ENCODE measurements at places on chromosomes 6 and 20.

DNA sequence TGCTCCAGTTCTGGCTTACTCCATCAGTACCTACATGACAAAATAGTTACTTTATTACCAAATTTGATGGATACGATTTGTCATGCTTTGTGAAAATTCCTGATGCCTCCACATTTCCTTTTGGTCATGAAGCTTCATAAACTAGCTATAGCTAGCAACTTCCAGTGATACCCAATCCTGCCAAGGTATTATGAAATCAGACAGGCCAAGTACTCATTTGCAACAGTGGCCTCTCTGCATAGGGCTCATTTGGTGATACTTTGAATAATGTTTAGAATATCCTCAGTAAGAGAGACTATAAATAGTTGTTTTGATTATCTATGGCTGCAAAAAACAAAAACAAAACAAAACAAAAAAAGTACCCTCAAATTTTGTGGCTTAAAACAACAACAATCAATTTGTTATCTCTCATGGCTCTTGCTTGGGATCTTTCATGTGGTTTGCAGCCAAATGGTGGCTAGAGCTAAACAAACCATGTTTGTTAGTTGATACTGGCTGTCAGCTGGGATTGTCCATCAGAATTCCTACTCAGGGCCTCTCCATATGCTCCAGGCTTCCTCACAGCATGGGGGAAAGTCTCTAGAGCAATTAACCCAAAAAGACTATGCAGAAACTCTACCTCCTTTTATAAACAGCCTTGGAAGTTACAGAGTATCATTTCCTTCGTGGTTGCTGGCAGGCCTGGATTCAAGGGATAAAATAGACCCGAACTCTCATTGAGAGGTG, 10.1 kb upstream of the PRL start:
- DNase-seq, result no peak

- DNase-seq, result no peak
Observed at GRCh38 chr20:35264755-35265154, 13.2 kb downstream of the MMP24OS start.

- no peak for DNase-seq
Observed at GRCh38 chr20:37378420-37378784, 32.5 kb downstream of the SRC start.

- no peak for DNase-seq
Observed at GRCh38 chr6:87364602-87365252, 20.1 kb downstream of the C6orf163 start.

DNA sequence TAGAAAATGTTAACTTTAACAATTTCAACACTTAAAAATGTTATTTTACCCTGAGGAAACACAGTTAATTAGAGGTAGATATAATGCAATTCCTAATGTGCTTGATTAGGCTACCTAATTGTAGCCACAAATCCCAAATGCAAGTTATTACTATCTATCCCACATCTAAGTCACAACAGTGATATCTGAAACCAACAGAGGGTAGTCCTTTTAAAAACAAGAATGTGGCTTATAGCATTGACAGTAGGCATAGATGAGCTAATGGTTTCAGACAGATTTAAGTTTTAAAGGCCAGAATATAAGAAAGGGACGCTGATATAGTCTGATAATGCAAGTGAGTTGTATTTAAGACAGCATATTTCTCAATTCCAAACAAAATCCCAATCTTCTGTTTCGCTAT, 23.0 kb downstream of the PLN start:
- DNase-seq, result no peak

DNA sequence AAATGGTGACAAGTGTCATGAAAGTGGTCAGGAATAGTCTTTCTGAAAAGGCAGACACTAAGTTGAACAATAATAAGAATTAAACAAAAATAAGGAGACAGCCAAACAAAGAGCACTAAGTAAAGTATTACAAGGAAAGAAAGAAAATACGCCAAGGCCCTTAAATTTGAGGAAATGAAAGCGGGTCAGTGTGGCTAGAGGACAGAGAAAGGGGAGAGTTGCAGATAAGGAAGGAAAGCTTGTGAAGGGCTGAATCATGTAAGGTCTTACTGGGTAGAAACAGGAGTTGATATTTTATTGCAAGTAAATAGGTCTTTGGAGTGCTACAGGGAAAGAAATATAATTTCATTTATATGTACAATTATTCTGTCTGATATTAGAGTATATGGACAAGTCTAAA, 732.1 kb downstream of the EPHA7 start:
- DNase-seq, result no peak

- DNase-seq, result no peak
Observed at GRCh38 chr6:104050455-104050854, 809.3 kb downstream of the HACE1 start.

DNA sequence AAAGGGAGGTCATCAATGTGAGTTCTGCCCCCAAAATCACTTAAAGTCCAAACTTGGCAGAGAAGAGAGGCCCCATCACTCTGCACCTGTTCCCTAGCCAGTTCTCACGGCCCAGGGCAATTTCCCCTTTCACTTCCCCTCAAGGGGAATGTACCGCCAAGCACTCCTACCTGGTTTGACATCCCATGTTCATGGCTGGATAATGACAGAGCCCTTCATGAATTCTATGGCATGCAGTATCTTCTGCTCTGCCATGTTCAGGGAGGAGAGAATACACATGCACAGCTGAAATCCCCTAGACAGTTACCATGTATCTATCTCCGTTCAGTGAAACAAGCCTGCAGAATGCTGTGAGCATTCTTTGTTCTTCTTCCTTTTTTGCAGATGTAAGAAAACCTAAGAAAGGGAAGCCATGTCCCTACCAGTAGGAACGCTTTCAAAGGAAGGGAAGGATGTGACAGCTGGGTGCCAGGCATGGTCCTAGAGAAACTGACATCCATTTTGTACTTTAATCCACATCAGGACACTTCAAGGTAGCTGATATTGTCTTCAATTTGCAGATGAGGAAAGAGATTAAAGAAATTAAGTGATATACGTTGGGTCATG, 79.8 kb upstream of the ARID1B start:
- DNase-seq, result no peak

- DNase-seq, result no peak
Observed at GRCh38 chr6:142934106-142934505, 10.9 kb downstream of the HIVEP2 start.

DNA sequence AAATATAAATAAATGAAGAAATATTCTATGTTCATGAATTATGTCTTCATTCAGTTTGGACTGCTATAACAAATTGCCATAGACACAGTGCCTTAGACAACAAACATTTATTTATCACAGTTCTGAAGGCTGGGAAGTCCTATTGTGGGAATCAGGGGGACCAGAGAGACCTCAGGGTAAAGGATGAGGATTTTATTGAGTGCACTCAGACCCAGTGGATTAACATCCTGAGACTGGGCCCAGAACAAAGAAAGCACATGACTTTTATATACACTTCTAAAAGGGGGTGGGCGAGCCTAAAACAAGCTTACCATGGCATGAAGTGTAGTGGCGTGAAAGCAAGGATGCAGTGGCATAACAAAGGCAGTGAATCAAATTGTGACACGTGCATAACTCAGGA, 26.9 kb upstream of the CBLN4 start:
- DNase-seq, result no peak

Measured in activated CD4-positive, alpha-beta T cell treated with anti-CD3 and anti-CD28 coated beads, Interleukin-2, amount 50 U/mL, for 24 hours (primary cell).